Stimulated activated CD8-positive, alpha-beta memory T cell treated with anti-CD3 and anti-CD28 coated beads, Interleukin-4, amount 100 ng/mL, for 4 hours (primary cell): ENCODE measurements at places on chromosomes 4 and X.

DNA sequence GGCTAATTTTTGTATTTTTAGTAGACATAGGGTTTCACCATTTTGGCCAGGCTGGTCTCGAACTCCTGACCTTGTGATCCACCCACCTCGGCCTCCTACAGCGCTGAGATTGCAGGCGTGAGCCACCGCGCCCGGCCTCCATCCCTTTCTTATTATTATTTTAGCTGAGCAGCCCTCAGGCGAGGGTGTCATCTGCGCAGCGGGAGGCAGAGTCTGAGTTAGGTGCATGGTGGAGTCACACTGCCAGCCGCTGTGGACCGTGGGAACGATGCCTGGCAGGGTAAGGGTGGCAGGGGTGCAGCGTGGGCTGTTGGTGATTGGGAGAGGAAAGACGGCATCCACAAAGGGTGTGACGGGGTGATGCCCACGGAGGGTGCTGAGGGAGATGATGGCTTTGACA is 491.8 kb upstream of the FAT1 start:
- DNase-seq = no peak

GRCh38 chrX:120429776-120430540 is 39.1 kb downstream of the LAMP2 start:
- no peak for DNase-seq

GRCh38 chr4:108398316-108398715 is 222.1 kb upstream of the RPL34 start:
- DNase-seq = no peak

- no peak for DNase-seq
Observed at GRCh38 chr4:174835536-174835935, 6.5 kb upstream of the GLRA3 start.

- no peak for DNase-seq
Observed at GRCh38 chrX:151359341-151359740, 37.7 kb upstream of the VMA21 start.

DNA sequence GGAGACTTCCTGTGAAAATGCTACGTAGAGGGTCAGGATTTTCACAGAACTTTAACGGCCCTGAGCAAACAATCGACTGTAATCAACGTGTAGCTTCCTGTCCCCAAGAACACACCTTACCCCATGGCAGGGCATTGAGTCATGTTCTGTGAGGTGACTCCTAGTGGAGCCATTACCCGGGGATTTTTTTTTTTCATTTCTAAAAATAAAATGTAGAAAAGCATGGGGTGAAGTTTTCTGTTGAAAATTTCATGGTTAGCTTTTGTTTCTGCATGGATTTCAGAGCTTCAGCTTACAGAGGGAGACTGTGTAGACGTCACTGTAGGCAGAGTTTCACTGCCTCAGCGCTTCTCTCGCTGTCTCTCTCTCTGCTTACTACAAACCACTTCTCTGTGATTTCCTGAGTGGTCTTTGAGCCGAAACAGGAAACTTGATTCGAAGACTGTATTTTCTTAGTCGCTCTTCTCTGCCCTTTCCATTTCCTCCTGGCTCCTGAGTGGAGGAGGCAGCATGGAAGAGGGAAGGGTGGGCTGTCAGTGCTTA is 111.7 kb downstream of the NFKB1 start:
- DNase-seq = no peak

- DNase-seq = no peak
Observed at GRCh38 chr4:120847019-120847582, 75.4 kb downstream of the PRDM5 start.

GRCh38 chrX:9188117-9188516 is 154.2 kb upstream of the FAM9B start:
- DNase-seq = no peak

- DNase-seq = no peak
Observed at GRCh38 chr4:134219043-134219442, 17.5 kb upstream of the PABPC4L start.

DNA sequence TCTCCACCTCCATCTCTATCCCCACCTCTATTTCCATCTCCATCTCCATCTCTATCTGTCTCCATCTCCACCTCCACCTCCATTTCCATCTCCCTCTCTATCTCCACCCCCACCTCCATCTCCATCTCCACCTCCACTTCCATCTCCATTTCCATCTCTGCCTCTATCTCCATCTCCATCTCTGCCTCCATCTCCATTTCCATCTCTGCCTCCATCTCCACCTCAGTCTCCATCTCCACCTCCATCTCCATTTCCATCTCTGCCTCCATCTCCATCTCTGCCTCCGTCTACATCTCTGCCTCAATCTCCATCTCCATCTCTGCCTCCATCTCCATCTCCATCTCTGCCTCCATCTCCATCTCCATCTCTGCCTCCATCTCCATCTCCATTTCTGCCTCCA is 40.8 kb upstream of the CHRNA9 start:
- DNase-seq = no peak

DNA sequence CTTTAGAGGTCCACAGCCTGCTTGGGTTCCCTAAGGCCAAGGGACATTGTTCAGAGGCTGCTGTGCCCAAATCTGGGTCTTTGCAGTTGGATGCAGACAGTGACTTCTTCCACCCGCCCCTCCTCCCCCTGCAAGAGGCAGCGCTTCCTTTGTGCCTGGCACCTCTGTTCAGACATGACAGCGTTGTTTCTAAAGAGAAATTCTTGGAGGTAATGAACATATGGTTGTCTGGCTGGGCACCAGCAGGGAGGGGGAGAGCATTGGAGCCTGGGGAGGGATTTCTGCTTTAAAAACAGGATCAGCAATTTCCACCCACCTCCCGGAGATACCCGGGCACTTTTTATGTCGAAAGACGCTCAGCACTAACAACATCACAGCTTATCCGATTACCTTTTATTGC is 51.5 kb downstream of the PSAPL1 start:
- DNase-seq = no peak
